Activated T-cell treated with anti-CD3 and anti-CD28 coated beads, Interleukin-2, amount 50 U/mL, for 1 hour (primary cell): ENCODE measurements at places on chromosomes 3 and 15.

- no peak for DNase-seq
Observed at GRCh38 chr3:171797265-171797679, 13.0 kb downstream of the PLD1 start.

DNA sequence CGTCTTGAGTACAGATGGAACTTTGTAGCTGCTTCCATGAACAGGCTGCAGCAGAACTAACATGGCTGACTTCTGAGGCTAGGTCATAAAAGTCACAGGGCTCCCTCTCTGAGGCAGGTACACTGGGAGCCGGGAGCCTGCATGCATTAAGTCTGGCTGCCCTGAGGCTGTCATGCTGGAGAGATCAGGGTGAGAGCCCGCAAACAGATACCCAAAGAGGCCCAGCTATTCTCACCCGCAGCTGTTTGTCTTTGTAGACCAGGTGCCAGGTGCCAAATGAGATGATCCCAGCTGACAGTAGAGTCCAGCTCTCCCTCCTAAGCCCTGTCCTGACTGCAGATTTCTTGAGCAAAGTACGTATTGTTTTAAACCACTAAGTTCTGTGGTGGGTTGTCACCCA lies 8.6 kb upstream of the SLCO3A1 start:
- no peak for DNase-seq

DNA sequence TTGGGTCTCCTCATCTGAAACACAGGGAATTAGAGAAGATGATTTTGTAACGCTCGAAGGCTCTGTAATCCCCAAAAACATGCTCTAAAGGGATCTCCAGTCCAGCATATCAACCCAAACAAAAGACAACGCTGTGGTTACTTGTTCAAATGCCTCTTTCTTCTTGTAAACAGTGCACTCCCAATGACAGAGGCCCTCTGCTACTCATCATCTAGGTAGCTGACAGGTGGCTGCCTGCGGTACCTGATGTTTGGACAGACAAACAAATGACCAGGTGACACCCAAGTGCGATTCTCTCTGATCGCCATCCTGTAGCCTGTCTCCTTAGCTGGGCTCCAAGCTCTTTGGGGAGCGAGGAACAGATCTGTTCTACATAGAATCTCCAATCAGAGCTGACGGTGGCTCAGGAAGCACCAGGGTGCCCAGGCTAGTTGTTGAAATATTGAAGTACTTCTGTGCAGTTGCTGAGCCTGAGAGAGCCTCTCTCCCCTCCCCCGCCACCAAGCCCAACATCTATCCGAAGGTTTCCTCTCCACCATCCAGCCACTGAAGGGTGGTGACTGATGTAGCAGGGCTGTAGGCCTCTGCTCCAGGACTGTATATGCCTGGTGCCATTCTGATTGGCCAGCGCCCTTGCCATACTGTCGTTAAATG lies 238.7 kb downstream of the XXYLT1 start:
- no peak for DNase-seq

DNA sequence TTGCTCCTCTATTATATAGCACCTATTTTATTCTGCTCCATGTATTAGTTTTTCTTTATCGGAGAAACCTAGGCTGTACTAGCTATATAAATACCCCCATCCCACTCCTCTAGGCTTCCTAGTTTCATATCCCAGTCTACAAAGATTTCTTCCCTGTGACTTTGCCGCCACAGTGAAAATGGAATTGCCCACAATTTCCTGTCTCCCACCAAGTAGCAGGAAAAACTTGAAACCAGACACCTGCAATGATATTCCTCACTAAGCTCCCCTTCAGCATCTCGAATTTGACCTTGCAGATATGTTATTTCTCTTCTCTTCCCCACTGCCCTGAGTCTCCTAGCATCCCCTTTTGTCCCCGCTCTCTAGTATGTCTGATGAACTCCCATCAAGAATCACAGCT lies 685.8 kb upstream of the CCDC54 start:
- DNase-seq, result no peak

DNA sequence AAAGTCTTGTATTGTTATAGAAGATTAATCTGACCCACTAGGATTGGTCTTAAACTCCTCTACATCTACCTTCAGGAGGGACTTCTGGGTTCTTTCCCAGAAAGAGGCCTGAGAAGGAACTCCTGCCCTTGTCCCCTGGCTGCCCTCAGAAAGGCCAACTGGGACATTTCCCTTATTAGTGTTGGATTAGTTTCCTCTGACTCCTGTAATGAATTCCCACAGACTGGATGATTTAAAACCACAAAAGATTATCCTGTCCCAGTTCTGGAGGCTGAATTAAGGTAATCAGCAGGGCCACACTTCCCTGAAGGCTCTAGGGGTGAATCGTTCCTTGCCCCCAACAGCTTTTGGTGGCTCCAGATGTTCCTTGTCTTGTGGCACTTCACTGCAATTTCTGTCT lies 102.8 kb upstream of the NMNAT3 start:
- DNase-seq, result no peak

- DNase-seq, result no peak
Observed at GRCh38 chr3:18127859-18128681, 297.1 kb downstream of the SATB1 start.

GRCh38 chr3:45218578-45219390 lies 7.3 kb downstream of the TMEM158 start:
- no peak for DNase-seq

- DNase-seq, result no peak
Observed at GRCh38 chr3:87173776-87174175, 53.3 kb upstream of the CHMP2B start.

DNA sequence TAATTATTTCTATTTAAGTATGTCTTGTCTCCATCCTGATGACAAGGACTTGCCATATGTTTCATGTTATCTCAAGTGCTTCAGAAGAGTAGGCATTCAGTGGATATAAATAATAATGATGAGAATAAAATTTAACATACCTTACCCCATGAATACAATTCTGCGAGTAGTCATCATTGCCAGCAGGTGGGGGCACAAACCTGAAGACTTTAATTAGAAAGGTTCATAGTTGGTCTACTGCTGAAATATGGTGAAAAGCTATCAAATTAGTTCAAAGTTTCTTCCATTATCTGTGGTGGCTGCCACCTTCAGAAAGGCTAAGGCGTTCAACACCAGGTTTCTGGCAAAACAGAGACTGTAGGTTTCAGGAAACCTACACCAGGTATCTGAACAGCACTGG lies 100.9 kb downstream of the P3H2 start:
- DNase-seq, result no peak

- DNase-seq, result no peak
Observed at GRCh38 chr3:192262001-192262400, 465.3 kb downstream of the FGF12 start.

- DNase-seq, result no peak
Observed at GRCh38 chr3:4314688-4315087, 11.5 kb downstream of the SETMAR start.

DNA sequence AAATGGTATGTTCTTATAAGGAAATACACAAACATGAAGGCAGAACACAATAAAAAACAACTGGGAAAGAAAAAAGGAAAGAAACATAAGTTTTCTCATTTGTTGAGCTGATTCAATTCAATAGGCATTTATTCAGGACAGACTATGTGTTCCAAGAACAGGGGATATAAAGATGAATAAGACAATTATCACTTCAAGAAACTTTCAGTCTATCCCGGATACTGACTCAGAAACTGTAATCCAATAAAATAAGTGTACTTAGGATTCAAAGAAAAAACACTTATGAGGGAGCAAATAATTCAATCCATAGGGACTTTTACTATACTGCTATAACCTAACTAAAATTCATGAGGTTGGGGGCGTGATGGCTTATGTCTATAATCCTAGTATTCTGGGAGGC lies 3.5 kb upstream of the POPDC2 start:
- DNase-seq, result no peak

DNA sequence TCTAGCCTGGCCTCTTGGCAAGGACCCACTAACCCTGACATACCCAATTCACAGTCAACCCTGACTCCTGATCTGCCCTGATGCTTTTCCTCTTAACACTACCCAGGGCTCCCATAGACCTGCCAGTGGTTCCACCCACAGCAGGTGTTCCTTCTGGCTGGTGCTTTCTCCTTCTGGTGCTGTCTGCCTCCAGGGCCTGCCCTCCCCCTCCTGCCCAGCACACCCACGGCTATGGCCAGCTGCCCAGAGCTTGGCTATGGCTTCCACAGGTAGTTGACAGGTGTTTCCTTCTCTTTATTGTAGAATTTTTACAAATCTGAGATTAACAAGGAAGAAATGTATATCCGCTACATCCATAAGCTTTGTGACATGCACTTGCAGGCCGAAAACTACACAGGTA lies 46.5 kb upstream of the MANF start:
- no peak for DNase-seq

GRCh38 chr3:177607589-177607988 lies 410.3 kb upstream of the TBL1XR1 start:
- no peak for DNase-seq

GRCh38 chr3:103963599-103963998 lies 1403.1 kb upstream of the ALCAM start:
- DNase-seq, result no peak

GRCh38 chr15:56337084-56337725 lies 28.0 kb upstream of the TEX9 start:
- no peak for DNase-seq

GRCh38 chr3:115469649-115470048 lies 153.7 kb upstream of the GAP43 start:
- DNase-seq, result no peak

GRCh38 chr15:57015897-57016296 lies 97.5 kb downstream of the TCF12 start:
- no peak for DNase-seq

GRCh38 chr3:72310419-72311380 lies 525.8 kb upstream of the PROK2 start:
- no peak for DNase-seq

DNA sequence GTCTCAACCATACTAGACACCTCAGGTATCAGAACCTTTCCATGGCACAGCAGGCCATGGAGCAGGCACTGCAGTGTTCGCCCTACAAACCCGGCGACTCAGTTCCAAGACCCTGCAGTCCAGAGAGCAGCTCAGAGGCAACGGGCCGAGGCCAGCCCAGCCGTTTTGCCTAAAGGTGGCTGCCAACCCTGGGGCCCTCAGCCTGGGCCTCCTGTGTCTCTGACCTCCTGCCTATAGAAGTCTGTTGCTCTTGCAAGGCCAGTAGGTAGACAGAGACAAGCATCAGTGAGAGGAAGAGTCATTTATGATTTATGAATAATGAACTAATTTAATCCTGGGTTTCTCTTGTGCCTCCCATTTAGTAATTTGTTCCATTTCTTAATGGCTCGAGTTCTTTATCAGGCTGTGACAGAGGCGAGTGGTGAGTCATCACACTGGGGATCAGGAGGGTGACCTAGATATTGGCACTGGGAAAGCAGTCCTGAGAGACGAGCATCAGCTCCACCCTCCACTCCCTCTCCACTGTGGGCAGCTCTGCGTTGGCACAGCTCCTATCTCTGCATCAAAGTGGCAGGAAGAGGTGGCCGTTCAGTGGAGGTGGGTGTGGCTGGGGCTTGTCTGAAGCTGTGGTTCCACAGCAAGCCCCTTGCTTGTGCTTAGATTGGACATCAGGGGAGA lies 79.8 kb downstream of the ABHD5 start:
- peak; percentile 31 for DNase-seq
